CD8-positive, alpha-beta memory T cell (primary cell): ENCODE measurements at places on chromosomes 5 and 9. TPM values are rescaled to one million over a fixed set of nuclear protein-coding genes. Genes with fewer than 3 reads are reported as not detected.
A peak's percentile ranks its signal among the peaks of the same experiment; 100 is the strongest.

Gene FER
- polyA plus RNA-seq: 11.3 TPM

Gene FRRS1L
- not detected for polyA plus RNA-seq

Gene SLCO6A1
- polyA plus RNA-seq: not detected

Gene PCDHGA5
- not detected for polyA plus RNA-seq

Gene PCDHB2
- polyA plus RNA-seq: not detected

Gene PCDHB15
- not detected for polyA plus RNA-seq

DNA sequence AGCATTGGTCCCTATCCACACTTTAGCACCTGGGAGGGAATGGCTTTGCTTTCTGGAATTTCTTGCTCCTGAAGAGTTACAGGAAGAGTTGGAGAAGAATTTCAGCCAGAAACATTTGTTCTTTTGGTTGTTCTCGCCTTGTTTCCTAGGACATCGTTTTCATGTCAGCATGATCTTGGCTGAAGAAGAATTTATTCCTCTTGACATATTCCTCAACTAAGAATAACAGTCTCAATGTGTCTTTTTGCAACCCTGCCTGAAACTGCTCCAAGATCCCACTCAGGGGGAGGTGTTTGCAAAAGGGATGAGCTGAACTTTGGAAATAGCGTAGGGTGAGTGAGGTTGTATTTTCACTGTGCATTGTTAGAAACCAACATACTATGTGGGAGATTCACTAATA is 26.1 kb downstream of the MAMDC2 start:
- no peaks in the 10 kb centered on the region for H3K36me3 ChIP-seq
- no peaks in the 10 kb centered on the region for H3K4me1 ChIP-seq
- no peak overlapping the region for H3K27ac ChIP-seq
- H3K4me3 ChIP-seq: no peak overlapping the region
- no peak for DNase-seq

GRCh38 chr9:105911104-105911911 is 217.0 kb downstream of the TMEM38B start:
- no peaks in the 10 kb centered on the region for H3K36me3 ChIP-seq
- H3K27ac ChIP-seq: no peak overlapping the region
- H3K27me3 ChIP-seq: no peaks in the 10 kb centered on the region
- H3K4me3 ChIP-seq: no peak overlapping the region
- DNase-seq: no peak

- no peaks in the 10 kb centered on the region for H3K4me1 ChIP-seq
- DNase-seq: no peak
- no peak overlapping the region for H3K27ac ChIP-seq
- H3K36me3 ChIP-seq: no peaks in the 10 kb centered on the region
- no peaks in the 10 kb centered on the region for H3K27me3 ChIP-seq
These were observed 1037.0 kb upstream of the CDH18 start for GRCh38 chr5:21024966-21025365.

DNA sequence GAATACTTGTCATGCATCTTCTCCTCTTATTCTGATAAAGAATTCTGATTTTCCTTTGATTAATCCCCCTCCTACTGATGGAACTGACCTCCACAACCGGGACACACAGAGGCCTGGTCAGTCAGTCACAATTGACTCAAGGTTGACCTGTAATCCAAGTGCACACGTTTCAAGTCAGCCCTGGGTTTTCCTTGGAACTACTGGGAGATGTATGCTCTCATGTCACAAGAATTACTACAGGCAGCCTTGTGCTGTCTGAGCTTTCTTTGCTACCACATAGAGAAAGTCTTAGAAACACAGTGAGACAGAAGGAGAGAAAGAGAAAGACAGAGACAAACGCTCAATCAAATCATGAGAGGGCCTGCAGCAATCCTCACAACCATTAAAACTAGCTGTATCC is 345.8 kb downstream of the PDE4D start:
- no peak for DNase-seq
- H3K4me1 ChIP-seq: no peaks in the 10 kb centered on the region
- H3K36me3 ChIP-seq: no peaks in the 10 kb centered on the region
- H3K4me3 ChIP-seq: no peak overlapping the region
- H3K27ac ChIP-seq: no peak overlapping the region

- H3K36me3 ChIP-seq: no peaks in the 10 kb centered on the region
- peaks cover 16% of the 10 kb centered on the region for H3K4me1 ChIP-seq
- H3K27ac ChIP-seq: no peak overlapping the region
- DNase-seq: peak; percentile 68
These were observed 15.0 kb upstream of the TEX48 start for GRCh38 chr9:114696814-114697544.

DNA sequence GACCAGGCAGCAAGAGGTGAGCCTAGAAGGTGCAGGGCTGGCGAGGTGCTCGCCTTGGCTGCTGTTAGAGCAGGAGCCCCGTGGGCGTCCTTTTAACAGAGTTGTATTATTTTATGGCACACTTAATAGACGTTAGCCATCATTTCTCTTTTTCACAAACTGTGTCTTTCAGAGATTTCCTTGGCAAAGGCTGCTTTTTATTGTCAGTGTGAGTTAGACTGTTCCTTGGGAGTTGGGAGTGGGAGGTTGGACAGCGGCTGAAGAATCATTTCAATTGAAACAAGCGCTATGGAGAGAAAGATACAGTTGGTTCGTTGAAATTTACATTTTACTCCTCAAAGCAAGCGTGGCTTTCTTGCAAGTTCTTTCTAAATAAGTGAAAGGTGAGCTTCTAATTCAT is 133.2 kb downstream of the TRIO start:
- H3K4me1 ChIP-seq: no peaks in the 10 kb centered on the region
- DNase-seq: no peak
- no peaks in the 10 kb centered on the region for H3K36me3 ChIP-seq
- H3K27me3 ChIP-seq: no peaks in the 10 kb centered on the region

DNA sequence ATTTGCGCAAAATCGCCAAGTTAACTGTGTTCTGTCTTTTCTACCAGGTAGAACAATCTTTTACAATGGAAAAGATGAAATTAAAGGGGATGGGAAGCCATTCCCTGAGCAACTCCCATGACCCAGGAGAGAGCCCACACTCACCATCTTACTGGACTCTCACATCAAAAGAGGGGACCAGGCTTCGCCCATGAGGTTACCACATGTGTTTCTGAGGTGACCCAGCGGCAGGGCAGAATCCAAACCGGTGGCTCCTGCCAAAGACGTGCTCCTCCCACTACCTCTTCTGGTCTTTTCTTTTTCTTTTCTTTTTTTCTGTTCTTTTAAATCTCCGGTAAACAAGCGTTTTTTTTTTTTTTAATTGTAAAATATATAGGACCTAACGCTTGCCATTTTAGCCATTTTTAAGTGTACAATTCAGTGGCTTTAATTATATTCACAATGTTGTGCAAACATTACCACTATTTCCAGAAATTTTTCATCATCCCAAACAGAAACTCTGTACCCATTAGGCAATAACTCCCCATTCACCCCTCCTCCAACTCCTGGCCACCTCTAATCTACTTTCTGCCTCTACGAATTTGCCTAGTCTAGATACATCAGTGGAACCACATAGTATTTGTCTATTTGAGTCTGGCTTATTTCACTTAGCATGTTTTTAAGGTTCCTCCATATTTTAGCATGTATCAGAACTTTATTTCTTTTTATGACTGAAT is 19.3 kb downstream of the PTPN3 start:
- no peak overlapping the region for H3K27ac ChIP-seq
- H3K27me3 ChIP-seq: no peaks in the 10 kb centered on the region
- H3K4me3 ChIP-seq: no peak overlapping the region
- DNase-seq: no peak
- H3K4me1 ChIP-seq: no peaks in the 10 kb centered on the region

GRCh38 chr9:113372059-113372458 is 4.7 kb downstream of the HDHD3 start:
- H3K4me3 ChIP-seq: no peak overlapping the region
- H3K4me1 ChIP-seq: peaks cover 9% of the 10 kb centered on the region
- no peak overlapping the region for H3K27ac ChIP-seq
- DNase-seq: no peak

DNA sequence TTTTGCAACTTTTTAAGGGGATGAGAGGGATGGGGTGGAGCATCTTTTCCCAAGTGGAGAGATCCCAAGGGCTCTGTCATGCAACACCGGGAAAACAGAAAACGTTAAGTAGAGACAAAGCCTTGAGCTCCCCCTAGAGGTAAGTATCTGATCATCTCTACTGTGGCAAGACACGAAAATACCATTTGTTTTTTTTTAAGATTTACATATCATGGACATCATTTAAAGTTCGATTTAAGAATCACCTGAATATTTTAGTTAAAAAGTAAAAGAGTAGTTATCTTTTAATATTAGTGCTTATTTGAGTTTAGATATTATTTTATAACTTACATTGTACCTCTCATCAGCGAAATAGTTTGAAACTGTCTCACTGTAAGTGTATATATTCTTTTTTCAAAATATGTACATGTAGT is 200.4 kb downstream of the LRRC70 start:
- no peak overlapping the region for H3K4me3 ChIP-seq
- peaks cover 3% of the 10 kb centered on the region for H3K27me3 ChIP-seq
- no peaks in the 10 kb centered on the region for H3K36me3 ChIP-seq
- H3K4me1 ChIP-seq: no peaks in the 10 kb centered on the region

- H3K36me3 ChIP-seq: no peaks in the 10 kb centered on the region
- no peak overlapping the region for H3K27ac ChIP-seq
- H3K4me1 ChIP-seq: no peaks in the 10 kb centered on the region
- no peak overlapping the region for H3K4me3 ChIP-seq
These were observed 73.4 kb upstream of the ANKH start for GRCh38 chr5:14944996-14945395.

- H3K4me1 ChIP-seq: no peaks in the 10 kb centered on the region
- H3K27me3 ChIP-seq: no peaks in the 10 kb centered on the region
- H3K36me3 ChIP-seq: no peaks in the 10 kb centered on the region
- DNase-seq: no peak
These were observed 221.6 kb upstream of the CTNND2 start for GRCh38 chr5:12125895-12126294.

- H3K27ac ChIP-seq: no peak overlapping the region
- no peaks in the 10 kb centered on the region for H3K4me1 ChIP-seq
- DNase-seq: no peak
- H3K27me3 ChIP-seq: no peaks in the 10 kb centered on the region
- no peak overlapping the region for H3K4me3 ChIP-seq
- H3K36me3 ChIP-seq: no peaks in the 10 kb centered on the region
These were observed 624.2 kb downstream of the PRR16 start for GRCh38 chr5:121088341-121088740.

- no peaks in the 10 kb centered on the region for H3K4me1 ChIP-seq
- no peak overlapping the region for H3K27ac ChIP-seq
- H3K4me3 ChIP-seq: no peak overlapping the region
These were observed 648.5 kb downstream of the RAB3C start for GRCh38 chr5:59231221-59231931.

GRCh38 chr5:175219366-175219765 is 224.6 kb downstream of the DRD1 start:
- no peaks in the 10 kb centered on the region for H3K36me3 ChIP-seq
- no peak for DNase-seq
- H3K4me1 ChIP-seq: no peaks in the 10 kb centered on the region
- H3K27ac ChIP-seq: no peak overlapping the region

- DNase-seq: no peak
- H3K36me3 ChIP-seq: no peaks in the 10 kb centered on the region
- no peaks in the 10 kb centered on the region for H3K27me3 ChIP-seq
- peaks cover 5% of the 10 kb centered on the region for H3K4me1 ChIP-seq
These were observed 52.5 kb downstream of the ANKDD1B start for GRCh38 chr5:75663579-75664284.

DNA sequence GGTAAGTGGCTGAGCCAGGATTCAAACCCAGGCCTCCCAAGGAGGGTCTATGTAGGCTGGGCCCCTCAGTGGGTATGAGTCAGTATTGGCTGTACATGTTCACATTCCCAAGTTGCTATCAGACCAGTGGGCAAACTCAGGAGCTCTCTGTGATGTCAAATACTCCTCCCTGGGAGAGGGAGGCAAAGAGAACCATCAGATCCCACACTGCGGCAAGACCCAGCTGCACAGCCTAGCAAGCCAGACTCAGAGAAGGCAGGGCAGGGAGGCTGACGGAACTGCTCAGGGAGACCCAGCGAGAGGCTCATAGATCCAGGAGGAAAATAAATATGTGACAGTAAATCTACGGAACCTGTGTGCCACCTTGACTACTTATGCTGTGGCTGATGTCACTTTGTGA is 42.6 kb upstream of the SAP30L start:
- no peak overlapping the region for H3K4me3 ChIP-seq
- H3K27me3 ChIP-seq: no peaks in the 10 kb centered on the region
- peaks cover 8% of the 10 kb centered on the region for H3K4me1 ChIP-seq
- H3K27ac ChIP-seq: no peak overlapping the region
- H3K36me3 ChIP-seq: no peaks in the 10 kb centered on the region

- peaks cover 13% of the 10 kb centered on the region for H3K36me3 ChIP-seq
- DNase-seq: no peak
- H3K4me1 ChIP-seq: no peaks in the 10 kb centered on the region
- H3K4me3 ChIP-seq: no peak overlapping the region
These were observed 12.2 kb downstream of the INVS start for GRCh38 chr9:100111235-100111634.

DNA sequence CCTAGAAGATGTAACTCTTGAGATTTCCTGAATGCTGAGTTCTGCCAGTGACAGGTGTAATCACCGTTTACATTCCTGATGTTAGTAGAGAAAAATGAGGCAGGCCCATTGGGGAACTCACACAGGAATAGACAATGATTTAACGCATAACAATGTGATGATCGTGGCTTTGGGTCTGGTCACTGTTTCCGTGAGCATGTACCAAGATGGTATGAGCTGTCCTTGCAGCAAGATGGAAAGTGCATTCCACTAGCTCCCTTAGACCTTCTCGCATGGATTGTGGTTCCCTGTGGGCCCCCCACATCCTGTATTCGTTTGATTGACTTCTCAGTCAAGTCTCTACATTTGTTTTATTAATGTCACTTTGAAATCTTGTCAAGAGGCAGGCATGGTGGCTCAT is 124.0 kb upstream of the DAP start:
- no peaks in the 10 kb centered on the region for H3K36me3 ChIP-seq
- no peaks in the 10 kb centered on the region for H3K27me3 ChIP-seq
- H3K4me3 ChIP-seq: no peak overlapping the region
- no peak overlapping the region for H3K27ac ChIP-seq

DNA sequence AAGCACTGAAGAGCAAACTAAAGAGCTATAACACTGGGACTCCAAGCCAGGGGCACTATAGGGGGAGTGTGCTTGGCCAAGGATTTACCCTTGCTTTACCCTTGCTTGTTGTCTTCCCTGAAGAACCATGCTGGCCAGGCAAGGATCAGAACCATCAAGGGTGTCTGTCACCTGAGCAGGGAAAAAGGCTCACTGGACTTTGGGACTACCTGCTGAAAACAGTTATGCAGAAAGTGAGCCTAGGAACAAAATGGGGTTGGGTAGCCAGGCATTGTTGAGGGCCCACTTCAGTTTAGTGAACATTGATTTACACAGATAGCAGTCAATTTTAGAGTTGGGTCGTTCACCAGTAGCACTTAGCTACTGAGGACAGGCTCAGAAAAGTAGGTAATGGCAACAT is 8.0 kb upstream of the TMEM171 start:
- no peak for DNase-seq
- no peak overlapping the region for H3K4me3 ChIP-seq
- H3K36me3 ChIP-seq: no peaks in the 10 kb centered on the region
- H3K27ac ChIP-seq: no peak overlapping the region
